CD4-positive, CD25-positive, alpha-beta regulatory T cell (primary cell): ENCODE measurements at places on chromosomes 3 and 15. TPM values are rescaled to one million over a fixed set of nuclear protein-coding genes. Genes with fewer than 3 reads are reported as not detected.

DNA sequence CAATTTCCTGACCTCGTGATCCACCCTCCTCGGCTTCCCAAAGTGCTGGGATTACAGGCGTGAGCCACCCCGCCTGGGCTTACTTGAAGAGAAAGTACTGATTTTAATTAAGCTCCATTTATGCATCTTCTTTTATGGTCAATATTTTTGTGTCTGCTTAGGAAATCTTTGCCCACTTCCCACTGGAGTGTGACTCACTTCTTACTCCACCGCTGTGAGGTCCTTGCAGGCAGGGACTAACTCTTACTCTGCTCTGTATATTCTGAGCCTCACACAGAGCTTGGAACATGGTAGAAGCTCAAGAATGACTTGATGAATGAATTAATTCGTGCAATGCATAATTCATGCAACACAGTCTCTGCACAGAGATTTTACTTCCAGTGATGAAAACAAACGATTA lies 2.9 kb upstream of the TM4SF19 start:
- no peak overlapping the region for H3K4me3 ChIP-seq
- no peaks in the 10 kb centered on the region for H3K27me3 ChIP-seq
- no peaks in the 10 kb centered on the region for H3K4me1 ChIP-seq
- DNase-seq, result no peak
- no peaks in the 10 kb centered on the region for H3K36me3 ChIP-seq

GRCh38 chr3:177523872-177524438 lies 326.7 kb upstream of the TBL1XR1 start:
- no peaks in the 10 kb centered on the region for H3K27me3 ChIP-seq
- no peak overlapping the region for H3K27ac ChIP-seq
- no peak overlapping the region for H3K4me3 ChIP-seq
- no peak for DNase-seq
- H3K36me3 ChIP-seq, result no peaks in the 10 kb centered on the region

The EFHB gene
- 0.26 TPM for polyA plus RNA-seq

The C3orf33 gene
- 3.0 TPM for polyA plus RNA-seq

- no peak overlapping the region for H3K4me3 ChIP-seq
- no peaks in the 10 kb centered on the region for H3K36me3 ChIP-seq
- peaks cover 13% of the 10 kb centered on the region for H3K4me1 ChIP-seq
- peaks cover 13% of the 10 kb centered on the region for H3K27me3 ChIP-seq
Observed at GRCh38 chr15:72796210-72796514, 12.6 kb upstream of the ADPGK start.

The ARHGEF3 gene
- polyA plus RNA-seq, result 87.8 TPM

- no peaks in the 10 kb centered on the region for H3K36me3 ChIP-seq
- no peak overlapping the region for H3K4me3 ChIP-seq
- H3K27me3 ChIP-seq, result no peaks in the 10 kb centered on the region
- no peak overlapping the region for H3K27ac ChIP-seq
- no peaks in the 10 kb centered on the region for H3K4me1 ChIP-seq
Observed at GRCh38 chr15:93974804-93975481, 256.4 kb upstream of the MCTP2 start.

DNA sequence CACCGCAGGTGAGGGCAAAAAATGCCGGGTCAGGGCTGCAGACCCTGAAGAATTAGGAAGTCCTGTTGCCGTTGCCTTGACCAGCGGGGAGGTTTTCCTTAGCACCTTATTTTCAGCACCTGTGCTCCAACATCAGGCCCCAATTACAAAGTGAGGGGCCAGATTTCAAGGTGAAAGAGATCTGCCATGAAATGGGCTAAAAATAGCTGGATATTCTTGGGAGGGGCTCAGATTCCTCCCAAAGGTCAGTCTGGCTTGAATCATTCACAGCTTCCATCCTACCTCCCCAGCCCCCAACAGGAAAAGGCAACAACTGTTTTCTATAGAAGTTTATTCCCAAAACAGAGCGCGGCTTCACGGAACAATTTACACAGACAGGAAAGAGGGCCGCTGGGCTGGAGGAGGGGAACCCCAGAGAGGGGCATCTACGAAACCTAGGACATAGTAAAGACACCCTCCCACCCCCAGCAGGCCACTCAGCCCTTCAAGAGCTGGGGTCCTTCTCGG lies 941 bp upstream of the SLC26A6 start:
- H3K4me3 ChIP-seq, result peak overlapping the region; percentile 68
- H3K4me1 ChIP-seq, result peaks cover 26% of the 10 kb centered on the region
- H3K27me3 ChIP-seq, result no peaks in the 10 kb centered on the region
- H3K36me3 ChIP-seq, result no peaks in the 10 kb centered on the region
- no peak for DNase-seq

DNA sequence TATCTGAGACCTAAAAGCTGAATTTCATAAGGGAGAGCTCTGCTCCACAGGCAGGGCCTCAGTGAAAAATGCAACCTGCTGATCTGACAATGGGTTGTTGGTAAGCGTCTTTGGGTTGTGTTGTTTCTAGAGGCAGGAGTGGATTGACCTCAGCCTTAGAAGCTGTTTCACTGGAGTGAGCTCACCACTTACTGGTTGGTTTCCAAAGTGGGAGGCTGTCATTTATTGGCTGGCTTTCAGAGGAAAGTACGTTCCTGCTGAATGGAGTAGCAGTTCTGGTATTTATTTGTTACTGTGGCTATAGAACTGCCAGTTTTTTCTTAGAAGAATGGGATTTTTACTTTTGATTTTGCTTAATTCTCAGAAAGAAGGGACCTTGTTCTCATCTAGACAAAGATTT lies 29.3 kb upstream of the COL6A5 start:
- DNase-seq, result no peak
- H3K4me3 ChIP-seq, result no peak overlapping the region
- no peaks in the 10 kb centered on the region for H3K4me1 ChIP-seq
- H3K36me3 ChIP-seq, result no peaks in the 10 kb centered on the region
- H3K27ac ChIP-seq, result no peak overlapping the region
- peaks cover under 1% of the 10 kb centered on the region for H3K27me3 ChIP-seq

The TMCO5A gene
- polyA plus RNA-seq, result not detected

The KCNMB3 gene
- polyA plus RNA-seq, result 0.65 TPM

DNA sequence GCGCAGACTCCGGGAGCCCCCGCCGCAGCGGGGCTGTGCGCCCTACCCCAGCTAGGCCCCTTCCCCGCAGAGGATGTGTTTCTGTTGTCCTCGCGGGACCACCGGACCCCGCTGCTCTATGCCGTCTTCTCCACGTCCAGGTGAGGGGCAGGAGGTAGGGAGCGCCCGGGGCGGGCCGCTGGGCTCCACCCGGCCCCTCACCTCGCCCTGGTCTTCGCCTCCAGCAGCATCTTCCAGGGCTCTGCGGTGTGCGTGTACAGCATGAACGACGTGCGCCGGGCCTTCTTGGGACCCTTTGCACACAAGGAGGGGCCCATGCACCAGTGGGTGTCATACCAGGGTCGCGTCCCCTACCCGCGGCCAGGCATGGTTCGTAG lies 4.7 kb downstream of the SEMA3B start:
- DNase-seq, result no peak
- H3K4me3 ChIP-seq, result no peak overlapping the region
- H3K27me3 ChIP-seq, result peaks cover 8% of the 10 kb centered on the region
- H3K27ac ChIP-seq, result no peak overlapping the region
- peaks cover 29% of the 10 kb centered on the region for H3K4me1 ChIP-seq
- no peaks in the 10 kb centered on the region for H3K36me3 ChIP-seq

The ZNF35 gene
- 1.2 TPM for polyA plus RNA-seq

DNA sequence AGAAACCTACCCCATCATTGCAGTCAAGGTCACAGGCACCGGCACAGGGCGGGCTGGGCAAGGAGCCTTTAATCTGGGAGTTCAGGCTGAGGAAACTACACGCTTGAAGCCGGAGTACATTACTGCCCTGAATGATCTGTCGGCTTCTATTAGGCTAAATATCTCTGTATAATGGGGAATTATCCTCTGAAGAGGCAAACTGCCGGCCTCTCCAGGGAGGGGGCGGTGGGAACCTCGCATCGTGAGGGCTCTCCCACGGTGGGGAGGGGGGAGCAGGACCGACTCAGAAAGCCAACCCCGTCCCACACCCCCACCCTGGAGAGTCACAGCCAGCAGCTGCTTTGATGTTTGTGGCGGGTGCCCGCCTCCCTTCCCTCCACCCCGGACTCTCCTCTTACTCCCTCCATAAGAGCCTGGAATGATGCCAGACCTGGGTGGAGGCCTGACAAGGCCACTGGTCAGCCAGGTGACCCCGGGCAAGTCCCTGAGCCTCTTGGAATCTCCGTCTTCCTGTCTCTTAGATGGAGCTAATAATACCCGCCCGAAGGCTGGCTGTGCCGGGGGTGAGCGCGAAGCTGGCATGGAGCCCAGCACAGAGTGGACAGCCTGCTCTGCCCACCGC lies 63.4 kb upstream of the LINGO1 start:
- no peak overlapping the region for H3K4me3 ChIP-seq
- peaks cover 4% of the 10 kb centered on the region for H3K27me3 ChIP-seq
- H3K4me1 ChIP-seq, result no peaks in the 10 kb centered on the region
- no peaks in the 10 kb centered on the region for H3K36me3 ChIP-seq

DNA sequence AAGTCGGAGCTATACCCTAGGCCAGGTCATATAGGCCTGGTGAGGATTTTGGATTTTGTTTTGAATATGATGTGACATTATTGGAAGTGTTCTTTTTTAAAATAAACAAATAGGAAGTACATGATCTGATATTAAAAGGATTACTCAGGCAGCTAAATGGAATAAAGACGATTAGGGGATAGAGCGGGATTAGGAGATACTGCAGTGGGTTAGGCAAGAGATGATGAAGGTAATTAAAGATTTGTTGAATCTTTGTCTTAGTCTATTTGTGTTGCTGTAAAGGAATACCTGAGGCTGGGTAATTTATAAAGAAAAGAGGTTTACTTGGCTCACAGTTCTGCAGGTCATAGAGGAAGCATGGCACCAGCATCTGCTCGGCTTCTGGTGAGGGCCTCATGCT lies 21.3 kb downstream of the KIF15 start:
- no peak for DNase-seq
- H3K36me3 ChIP-seq, result no peaks in the 10 kb centered on the region
- no peak overlapping the region for H3K4me3 ChIP-seq
- H3K4me1 ChIP-seq, result no peaks in the 10 kb centered on the region

The UACA gene
- not detected for polyA plus RNA-seq

The CA12 gene
- not detected for polyA plus RNA-seq

The NR2E3 gene
- polyA plus RNA-seq, result not detected

The ZNF385D gene
- not detected for polyA plus RNA-seq

The GMPS gene
- polyA plus RNA-seq, result 63.9 TPM

- no peaks in the 10 kb centered on the region for H3K27me3 ChIP-seq
- no peak overlapping the region for H3K4me3 ChIP-seq
- no peaks in the 10 kb centered on the region for H3K36me3 ChIP-seq
- no peak overlapping the region for H3K27ac ChIP-seq
- H3K4me1 ChIP-seq, result no peaks in the 10 kb centered on the region
- DNase-seq, result no peak
Observed at GRCh38 chr3:126937533-126937932, 45.4 kb upstream of the PLXNA1 start.
